ENCODE measurements at places on chromosomes 12 and 14.

DNA sequence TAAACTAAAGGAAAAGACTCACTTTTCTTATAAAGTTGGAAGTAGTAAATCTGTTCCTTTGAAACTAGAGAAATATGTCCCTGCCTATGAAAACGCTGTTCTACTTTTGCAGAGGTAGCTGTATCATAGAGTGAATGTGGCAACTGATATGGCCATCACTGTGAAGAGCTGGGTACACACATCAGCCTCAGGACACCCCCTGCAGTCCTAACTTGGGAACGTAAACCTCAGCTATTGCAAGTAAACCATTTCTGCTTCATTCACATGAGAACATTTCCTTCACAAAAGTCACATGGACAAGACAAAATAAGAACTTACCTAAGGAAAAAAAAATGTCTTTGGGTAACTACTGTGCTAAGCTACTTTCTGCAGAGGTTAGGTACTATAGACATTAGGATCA is 233.3 kb upstream of the PPFIA2 start:
- no peak for DNase-seq

GRCh38 chr12:116284396-116284795 is 6.9 kb upstream of the MED13L start:
- DNase-seq: no peak

- DNase-seq: no peak
Measured at GRCh38 chr12:64603183-64603841, 7.0 kb upstream of the RASSF3 start.

GRCh38 chr14:47207617-47208016 is 467.8 kb downstream of the MDGA2 start:
- no peak for DNase-seq

- no peak for DNase-seq
Measured at GRCh38 chr14:54301359-54301758, 95.4 kb upstream of the CDKN3 start.

- DNase-seq: no peak
Measured at GRCh38 chr14:71591231-71591630, 341.0 kb upstream of the RGS6 start.

- DNase-seq: no peak
Measured at GRCh38 chr14:22646570-22647254, 2.6 kb upstream of the OR6J1 start.

DNA sequence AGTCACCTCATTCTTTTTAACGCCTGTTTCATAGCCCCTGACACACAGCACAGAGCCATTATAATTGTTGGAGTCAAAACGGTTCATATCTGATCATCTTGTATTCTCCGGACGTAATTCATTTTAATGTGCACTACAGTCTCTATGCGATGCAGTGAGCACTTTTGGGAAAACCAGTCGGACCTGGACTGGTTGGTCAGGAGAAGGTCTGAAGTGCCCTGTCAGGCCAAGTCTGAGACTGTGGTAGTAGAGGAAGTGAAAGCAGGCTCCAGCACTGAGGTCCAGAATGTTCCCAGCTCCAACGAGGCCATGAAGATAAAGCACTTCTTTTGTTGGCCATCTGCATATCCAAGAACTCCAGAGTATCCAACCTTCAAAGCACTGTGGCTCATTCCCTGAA is 117.1 kb upstream of the NCOR2 start:
- no peak for DNase-seq

- no peak for DNase-seq
Measured at GRCh38 chr12:56084958-56085543, 5.1 kb downstream of the ERBB3 start.

- DNase-seq: no peak
Measured at GRCh38 chr12:38969706-38970105, 64.3 kb upstream of the CPNE8 start.

GRCh38 chr14:63269561-63270225 is 49.0 kb downstream of the GPHB5 start:
- no peak for DNase-seq

DNA sequence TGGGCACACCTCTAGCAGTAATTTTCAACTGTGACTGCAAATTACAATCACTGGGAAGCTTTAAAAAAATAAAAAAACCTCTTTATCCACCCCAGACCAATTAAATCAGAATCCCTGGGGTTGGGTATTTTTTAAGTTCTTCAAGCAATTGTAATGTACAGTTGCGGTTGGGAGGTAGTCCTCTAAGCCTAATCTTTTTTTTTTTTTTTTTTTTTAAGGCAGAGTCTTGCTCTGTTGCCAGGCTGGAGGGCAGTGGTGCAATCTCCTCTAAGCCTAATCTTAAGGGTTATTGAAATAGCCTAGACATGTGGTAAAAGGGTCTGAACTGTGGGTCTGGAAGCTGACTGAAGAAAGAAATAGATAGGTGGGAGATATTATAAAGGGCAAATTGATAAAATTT is 230.5 kb downstream of the AKAP6 start:
- no peak for DNase-seq

DNA sequence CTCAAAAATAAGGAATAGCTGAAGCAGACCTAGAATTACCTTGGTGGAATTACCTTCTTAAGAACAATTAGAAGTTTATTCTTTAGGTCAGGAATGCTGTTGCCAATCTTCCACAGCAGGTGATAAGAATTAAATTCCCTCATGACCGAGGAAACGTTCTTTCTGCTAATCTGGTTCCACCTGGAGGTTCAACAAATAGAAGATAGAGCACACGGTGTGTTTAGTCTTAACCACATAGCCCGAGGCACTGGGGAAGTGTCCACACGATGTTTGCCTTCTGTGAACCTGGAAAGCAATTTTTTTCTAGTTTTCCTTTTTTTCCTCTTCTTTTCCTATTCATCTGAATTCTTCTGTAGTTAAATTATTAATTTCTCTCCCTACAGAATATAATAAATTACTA is 906.9 kb downstream of the NRXN3 start:
- DNase-seq: no peak

- DNase-seq: no peak
Measured at GRCh38 chr14:99924379-99924778, 131.2 kb downstream of the EML1 start.

- DNase-seq: no peak
Measured at GRCh38 chr12:10289005-10289754, 18.5 kb upstream of the KLRD1 start.

GRCh38 chr12:77830583-77831351 is at the start of gene NAV3:
NAV3 (plus strand) TSS chr12:77830894; CDS start chr12:77831462, 568 bp downstream.
- no peak for DNase-seq

DNA sequence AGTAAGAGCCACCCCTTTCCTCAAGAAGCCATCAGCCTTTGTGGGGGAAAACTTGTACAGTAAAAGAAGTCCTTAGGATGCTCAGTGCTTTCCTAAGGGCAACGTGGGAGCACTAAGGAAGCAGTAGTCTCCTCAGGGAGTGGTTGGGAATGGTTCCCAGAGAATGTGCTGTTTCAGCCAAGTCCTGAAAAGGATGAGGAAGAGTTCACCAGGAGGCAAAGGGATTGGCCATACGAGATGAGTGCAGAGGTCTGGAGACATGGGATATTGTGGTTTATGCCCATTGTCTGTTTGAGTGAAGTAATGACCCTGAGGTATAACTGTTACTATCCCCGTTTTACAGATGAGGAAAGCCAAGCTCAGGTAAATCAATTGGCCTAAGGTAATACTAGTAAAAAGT is 86.0 kb upstream of the ATF1 start:
- no peak for DNase-seq

- DNase-seq: no peak
Measured at GRCh38 chr14:32710231-32710671, 228.4 kb upstream of the NPAS3 start.

DNA sequence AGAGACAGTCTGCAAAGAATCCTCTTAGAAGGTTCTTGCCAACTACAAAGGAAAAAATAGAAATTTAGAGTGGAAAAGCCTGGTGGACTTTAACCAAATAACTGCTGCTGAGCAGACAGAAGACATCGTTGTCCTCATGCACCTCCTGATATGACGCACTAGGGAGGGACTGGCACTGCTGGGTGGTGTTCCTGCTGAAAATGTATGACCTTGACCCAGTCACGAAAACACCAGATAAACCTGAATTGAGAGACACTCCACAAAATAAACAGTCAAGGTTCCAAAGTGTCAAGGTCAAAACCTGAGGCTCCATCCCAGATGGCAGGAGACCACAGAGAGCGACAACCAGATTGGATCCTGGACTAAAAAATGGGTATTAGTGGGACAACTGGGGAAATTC is 61.9 kb downstream of the CHGA start:
- DNase-seq: no peak

DNA sequence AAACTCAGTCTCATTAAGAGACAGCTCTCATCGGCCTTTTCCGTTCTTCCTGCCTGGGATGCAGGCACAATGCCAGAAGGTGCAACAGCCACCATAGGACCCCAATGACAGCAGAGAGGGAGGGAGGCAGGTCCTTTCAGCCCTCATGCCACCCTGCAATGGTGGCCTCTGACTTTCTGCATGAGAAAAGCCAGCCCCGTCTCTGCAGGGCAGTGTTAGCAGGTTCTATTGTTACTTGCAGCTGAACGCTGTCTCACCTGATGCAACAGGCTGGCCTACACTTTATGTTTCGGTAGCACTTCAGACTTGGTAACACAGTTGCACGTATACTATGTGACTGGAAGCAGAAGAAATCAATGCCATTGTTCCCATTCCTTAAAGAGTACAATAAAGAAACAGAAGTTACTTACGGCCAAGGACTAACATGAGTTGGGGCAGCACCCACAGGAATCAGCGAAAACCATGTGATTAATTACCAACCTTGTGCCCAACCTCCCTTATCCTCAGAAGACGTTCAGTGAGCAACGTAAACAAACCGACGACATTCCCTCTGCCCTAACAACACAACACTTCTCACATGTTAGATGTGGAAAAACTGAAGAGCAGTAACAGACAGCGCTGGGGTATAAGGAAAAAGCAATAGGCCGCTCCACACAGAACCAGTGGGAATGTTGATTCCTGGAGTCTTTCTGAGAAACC is 102.1 kb downstream of the RIMBP2 start:
- no peak for DNase-seq

DNA sequence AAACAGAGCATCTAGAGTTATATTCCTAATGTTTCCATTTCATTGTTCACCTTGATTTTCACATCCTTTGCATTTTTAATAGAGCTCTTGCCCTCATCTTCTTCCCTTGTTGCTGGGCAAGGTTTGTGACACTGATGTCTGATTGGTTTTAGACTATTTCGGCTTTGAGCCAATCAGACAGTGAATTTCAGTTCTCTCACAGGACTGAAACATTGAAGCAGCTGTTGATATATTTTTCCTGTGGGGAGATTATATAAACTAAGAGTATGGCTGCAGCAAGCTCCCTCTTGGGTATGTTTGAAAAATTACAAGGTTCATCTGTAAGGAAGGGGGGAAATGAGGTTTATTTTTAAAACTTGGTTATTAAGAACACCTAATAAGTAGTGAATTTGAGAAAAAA is 51.2 kb downstream of the ATF7IP start:
- no peak for DNase-seq

DNA sequence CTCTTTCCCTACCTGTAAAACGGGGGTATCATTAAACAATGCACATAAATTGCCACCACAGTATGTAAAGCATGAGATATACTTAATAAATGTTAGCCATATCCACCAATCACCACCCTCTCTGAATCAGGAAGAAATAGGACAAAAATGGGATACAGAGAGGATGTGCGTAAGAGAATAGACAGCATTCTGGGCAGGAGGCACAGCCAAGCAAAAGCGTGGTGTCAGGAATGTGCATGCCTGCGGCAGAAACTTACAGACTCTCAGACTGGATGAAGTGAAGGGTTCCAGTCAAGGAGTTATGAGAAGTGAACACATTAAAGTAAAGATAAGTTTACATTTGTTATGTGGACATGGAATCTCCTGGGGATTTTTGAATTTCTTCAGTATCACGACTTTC is 121.7 kb upstream of the MDM1 start:
- DNase-seq: no peak

DNA sequence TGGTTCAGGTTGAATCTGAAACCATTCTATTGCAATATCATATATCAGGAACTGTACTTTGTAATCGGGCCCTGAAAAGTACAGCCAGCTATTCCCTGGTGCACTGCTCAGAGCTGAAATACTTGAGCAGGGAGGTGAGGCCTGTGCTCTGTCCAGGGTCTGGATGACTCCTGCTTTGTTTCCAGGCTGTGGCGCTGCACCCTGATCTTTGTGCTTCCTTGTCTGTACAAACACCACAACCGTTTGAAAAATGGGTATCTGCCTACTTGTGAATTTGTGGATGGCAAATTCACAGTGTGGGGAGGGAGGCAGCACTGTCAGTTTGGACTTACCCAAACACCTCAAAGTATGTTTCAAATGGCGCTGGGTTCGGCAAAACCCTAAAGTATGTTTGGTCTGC is 155.4 kb upstream of the FAR2 start:
- DNase-seq: no peak

DNA sequence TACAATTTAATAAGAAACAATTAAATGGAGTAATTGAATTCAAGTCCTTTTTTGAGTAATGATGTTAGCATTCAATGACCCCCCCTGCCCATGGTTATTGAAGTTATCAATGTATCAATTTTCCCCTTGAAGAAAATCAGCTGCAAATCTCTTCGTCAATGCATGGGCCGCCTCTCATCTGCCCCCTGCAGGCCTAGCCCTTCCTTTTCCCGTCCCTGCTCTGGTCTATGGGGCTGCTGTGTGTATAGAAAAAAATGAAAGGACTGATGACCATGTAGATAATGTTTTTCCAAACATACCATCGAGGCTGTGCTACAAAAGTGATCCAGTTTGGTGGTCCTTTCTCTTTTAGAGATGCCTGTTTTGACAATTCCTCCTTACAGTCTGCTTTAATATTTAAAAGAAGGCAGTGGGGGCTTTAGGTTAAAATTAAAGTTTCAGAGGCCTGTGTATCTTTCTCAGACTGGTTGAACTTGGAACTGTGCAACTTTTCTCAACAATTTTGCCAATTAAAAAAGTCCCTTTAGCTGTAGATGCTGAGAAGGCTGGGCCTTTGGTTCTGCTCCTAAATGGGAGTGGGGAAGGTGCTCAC is 98.4 kb downstream of the APAF1 start:
- no peak for DNase-seq
